SHP77 (cell line): ENCODE measurements at places on chromosomes 2 and 18.

DNA sequence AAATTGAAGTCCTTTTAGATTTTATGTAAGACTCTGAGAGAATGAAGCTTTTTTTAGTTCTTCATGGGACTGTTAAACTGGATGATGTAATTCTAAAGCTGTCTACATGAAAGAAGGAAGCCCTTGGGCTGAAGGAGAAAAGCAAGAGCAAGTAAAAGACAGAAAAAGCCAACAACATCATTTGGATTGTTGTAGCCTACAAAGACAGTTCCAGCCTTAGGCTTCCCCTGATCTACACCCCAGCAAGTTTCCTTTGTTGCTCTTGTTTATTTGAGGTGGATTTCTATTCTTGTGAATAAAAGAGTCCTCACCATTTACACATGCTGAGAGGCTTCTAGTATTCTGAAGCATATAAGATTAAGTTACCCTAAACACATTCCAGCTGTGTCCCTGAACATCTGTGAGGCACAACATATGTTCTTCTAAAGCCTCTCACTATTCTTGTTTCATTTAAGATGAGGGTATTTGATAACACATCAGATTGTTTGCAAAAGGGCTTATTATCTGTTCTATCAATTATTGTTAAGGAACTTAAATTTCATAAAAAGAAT lies 377.8 kb downstream of the LNPK start:
- DNase-seq: no peak

- no peak for DNase-seq
These were observed 1.3 kb upstream of the PAX3 start for GRCh38 chr2:222299906-222300725.

- no peak for DNase-seq
These were observed 493.6 kb upstream of the SPHKAP start for GRCh38 chr2:228675091-228675490.

DNA sequence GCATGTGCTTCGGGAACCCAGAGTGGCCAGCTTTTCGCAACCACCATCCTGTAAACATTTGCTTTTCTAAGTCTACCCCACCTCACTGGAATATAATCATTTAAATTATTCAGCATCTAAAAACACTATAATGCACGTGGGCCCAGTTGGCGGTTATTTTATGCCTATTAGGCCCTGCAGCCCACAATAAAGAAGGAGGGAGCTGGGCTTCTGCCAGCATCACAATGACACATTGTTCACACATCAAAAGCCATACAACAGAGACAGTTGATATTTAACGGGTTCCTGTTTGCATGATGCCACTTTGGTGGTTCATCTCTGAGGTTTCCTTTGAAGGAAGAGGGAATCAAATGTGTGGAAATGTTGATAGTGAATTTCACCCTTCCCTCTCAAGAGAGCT lies 916.0 kb upstream of the CELF4 start:
- DNase-seq: no peak

DNA sequence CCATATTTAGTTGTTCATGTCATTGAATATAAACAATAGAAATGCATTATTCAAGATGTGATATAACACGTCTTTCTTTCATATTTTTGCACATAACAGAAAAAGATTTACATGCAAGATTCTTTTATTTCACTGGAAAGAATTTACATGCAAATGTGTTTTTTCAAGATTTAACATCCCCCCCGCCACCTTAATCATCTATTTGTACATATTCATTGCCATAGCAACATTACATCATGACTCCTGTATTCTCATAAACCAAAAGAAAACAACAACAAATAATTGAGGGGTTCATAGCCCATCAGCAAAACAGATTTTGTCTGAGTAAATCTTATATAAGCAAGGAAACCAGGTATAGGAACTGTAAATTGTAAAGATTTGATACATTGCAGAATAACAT lies 3.2 kb upstream of the ACVR1C start:
- no peak for DNase-seq

- DNase-seq: peak; percentile 41
These were observed 58.8 kb downstream of the MFSD6 start for GRCh38 chr2:190466819-190467446.

- DNase-seq: no peak
These were observed 89.9 kb downstream of the KCNH7 start for GRCh38 chr2:162748566-162749215.

DNA sequence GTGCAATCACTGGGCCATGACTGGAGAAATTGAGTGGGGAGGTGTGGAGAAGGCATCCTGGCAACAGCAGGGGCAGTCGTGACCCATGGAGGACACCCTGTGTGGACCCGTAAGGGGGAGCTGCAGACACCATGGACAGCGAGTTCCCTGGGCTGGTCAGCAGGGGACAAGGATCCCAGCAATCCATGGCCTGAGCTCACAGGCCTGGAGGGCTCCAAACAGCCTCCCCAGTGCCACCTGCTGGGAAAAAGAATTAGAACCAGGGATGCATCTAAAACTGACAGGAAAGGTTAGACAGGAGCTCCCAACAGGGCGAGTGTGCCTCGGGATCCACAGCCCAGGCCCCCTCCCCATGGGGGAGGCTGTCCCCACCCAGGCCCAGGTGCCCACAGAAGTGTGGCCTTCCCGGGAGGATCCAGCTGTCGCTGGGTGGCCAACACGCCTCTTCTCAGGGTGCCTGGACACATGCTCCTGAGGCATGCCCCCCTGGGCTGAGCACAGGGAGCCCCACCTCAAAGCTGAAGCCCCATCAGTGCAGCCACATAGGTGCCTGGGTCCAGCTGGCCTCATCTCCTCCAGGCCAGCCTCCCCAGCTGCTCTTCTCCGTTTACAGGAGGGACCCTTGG lies 20.5 kb upstream of the KIF1A start:
- peak; percentile 71 for DNase-seq

DNA sequence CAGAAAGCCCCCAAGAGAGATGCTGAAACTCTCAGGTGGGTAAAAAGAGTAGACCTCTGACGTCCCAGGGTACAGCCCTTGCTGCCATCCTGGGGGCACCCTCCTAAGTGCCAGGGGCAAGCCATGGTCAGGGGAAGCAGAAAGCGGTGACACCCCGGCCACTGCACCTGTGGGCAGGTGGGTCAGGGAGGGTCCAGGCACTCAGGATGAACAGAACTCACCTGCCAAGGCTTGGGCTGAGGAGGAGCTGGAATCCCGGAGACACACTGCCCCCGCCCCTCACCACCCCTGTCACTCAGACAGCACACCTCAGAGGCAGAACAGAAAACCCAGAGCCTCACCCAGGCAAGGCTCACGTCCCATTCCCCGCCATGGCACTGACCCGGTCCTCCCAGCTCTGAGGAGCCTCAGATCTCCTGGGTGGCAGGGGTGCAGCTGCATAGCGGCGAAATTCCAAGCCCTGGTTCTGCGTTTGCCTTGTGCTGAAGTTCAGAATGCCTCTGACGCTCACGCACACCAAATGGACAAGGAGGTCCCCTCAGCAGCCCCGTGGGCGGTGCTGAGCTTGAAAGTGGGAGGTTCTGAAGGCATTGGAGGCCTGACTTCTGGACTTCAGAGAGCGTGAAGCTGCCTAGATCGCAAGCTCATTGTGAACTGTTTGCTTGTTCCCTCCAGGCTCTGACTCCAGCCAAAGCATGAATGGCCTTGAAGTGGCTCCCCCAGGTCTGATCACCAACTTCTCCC lies 4.3 kb downstream of the GPR17 start:
- no peak for DNase-seq

DNA sequence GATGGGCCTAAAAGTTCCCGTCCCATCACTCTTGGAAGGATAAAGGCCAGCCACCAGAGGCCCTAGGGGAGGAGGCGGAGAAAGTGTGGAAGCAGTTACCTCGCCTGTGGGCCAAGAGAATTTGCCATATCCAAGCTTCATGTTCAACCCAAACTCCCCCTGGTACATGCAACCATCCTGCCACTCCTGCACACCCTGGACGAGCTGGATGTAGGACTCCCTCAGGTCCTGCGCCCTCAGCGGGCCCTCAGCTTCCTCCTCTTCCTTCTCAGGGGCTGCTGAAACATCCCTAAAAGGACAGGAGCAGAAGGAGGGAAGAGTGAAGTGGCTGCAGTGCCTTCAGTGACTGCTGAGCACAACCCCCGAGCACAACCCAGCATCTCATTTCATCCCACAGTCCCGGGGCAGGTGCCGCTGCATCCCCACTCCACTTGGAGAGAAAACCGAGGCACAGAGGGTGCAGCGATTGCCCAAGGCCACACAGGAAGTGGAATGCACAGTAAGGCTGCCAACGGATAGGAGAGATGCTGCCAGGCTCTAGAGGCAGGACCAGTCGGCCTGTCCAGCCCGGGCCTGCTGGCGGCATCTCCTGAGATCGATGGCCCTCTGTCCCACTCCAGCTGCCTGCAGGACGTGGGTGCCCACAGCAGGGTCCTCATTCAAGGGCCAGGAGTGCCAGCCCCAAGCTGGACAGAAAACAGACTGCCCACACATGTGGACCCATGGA lies 2.9 kb downstream of the ANKMY1 start:
- no peak for DNase-seq

GRCh38 chr18:63158676-63159291 lies 160.8 kb downstream of the BCL2 start:
- DNase-seq: no peak

- DNase-seq: no peak
These were observed 52.6 kb downstream of the ITGB1BP1 start for GRCh38 chr2:9370746-9371145.

DNA sequence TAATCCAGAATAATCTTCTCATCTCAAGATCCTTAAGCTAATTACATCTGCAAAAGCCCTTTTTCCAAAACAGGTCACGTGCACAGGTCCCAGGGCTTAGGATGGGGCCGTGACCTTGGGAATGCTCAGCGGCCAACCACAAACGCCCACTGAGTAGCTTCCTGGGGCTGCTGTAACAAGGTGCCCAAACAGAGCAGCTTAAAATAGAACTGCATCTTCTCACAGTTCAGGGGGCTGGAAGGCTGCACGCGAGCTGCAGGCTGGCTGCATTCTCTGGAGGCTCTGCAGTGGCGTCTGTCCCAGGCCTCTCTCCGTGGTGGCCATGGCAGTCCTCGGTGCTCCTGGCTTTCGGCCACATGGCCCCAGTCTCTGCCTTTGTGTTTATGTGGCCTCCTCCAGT lies 31.9 kb downstream of the ADI1 start:
- no peak for DNase-seq

GRCh38 chr2:46296216-46296839 lies 879 bp upstream of the EPAS1 start:
- DNase-seq: no peak

GRCh38 chr2:19979932-19980331 lies 10.0 kb downstream of the WDR35 start:
- DNase-seq: no peak

- DNase-seq: no peak
These were observed 75.7 kb downstream of the TTC21B start for GRCh38 chr2:165877565-165878550.

GRCh38 chr2:28979041-28979440 lies 2.1 kb upstream of the TOGARAM2 start:
- no peak for DNase-seq

- DNase-seq: peak; percentile 70
These were observed at the start of gene ADCYAP1 for GRCh38 chr18:904218-905090. TSS of gene ADCYAP1 (plus strand) at chr18:904871. CDS start at chr18:905387, 516 bp downstream.

- DNase-seq: no peak
These were observed 662.4 kb downstream of the GALR1 start for GRCh38 chr18:77911971-77912605.

DNA sequence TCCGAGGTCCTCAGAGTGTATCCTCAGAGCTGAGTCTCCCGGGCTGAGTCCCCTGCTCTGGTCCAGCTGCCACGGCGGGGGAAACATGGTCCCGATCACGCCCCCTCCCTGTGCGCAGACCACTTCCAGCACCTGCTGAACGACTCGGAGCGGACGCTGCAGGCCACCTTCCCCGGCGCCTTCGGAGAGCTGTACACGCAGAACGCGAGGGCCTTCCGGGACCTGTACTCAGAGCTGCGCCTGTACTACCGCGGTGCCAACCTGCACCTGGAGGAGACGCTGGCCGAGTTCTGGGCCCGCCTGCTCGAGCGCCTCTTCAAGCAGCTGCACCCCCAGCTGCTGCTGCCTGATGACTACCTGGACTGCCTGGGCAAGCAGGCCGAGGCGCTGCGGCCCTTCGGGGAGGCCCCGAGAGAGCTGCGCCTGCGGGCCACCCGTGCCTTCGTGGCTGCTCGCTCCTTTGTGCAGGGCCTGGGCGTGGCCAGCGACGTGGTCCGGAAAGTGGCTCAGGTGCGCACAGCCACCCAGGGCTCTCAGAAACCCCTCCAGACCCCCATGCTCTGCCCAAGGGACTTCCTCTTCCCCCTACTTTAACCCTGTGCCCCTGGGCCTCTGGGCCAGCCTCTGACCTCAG lies 26.7 kb downstream of the GPC1 start:
- DNase-seq: no peak

- DNase-seq: no peak
These were observed 109.4 kb upstream of the TMEM200C start for GRCh38 chr18:6004683-6005082.

DNA sequence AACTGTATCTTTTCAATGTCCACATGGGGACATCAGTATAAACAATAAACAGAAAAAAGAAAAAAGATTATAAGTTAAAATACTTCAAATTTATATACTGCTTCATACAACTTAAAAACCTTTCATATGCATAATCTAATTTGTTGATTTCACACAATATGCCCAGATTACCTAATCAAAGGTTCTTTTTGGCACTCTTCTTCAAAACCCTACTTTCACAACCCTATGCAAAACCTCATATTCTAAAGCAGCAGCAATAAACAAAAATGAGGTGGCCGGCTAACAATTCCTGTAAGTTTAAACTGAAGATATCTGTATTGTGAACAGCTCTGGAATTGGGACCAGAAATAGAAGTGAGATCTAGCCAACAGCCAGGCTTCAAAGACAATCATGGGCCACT lies 28.6 kb downstream of the STK17B start:
- no peak for DNase-seq

GRCh38 chr18:23487738-23488570 lies 15.4 kb upstream of the RMC1 start:
- DNase-seq: no peak

- DNase-seq: no peak
These were observed 62.4 kb downstream of the DGKD start for GRCh38 chr2:233416706-233417105.

DNA sequence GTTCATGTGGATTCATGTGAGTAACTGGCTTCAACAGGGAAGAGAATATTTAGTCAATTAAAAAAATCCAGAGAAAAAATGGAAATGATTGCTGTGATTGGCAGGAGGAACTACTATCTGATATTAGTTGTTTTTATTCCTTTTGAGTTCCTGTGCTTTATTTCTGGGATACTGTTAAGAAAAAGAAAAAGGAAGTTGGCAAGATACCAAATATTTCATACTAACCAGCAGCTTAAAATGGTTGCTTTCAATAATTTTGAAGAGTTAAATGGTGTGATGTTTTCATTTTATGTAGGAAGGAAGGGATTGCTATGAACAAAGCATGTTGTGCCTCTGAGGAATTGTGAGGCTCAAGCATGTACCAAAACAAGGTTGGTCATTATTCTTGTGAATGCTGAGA lies 8.1 kb upstream of the MTX2 start:
- DNase-seq: no peak

- DNase-seq: no peak
These were observed 53.7 kb upstream of the MAP3K20 start for GRCh38 chr2:173021939-173022371.

- DNase-seq: peak; percentile 92
These were observed 60.8 kb downstream of the MBP start for GRCh38 chr18:77071711-77072292.
